Activated CD8-positive, alpha-beta memory T cell treated with anti-CD3 and anti-CD28 coated beads for 1 hour (primary cell): ENCODE measurements at places on chromosomes 16 and 17.

DNA sequence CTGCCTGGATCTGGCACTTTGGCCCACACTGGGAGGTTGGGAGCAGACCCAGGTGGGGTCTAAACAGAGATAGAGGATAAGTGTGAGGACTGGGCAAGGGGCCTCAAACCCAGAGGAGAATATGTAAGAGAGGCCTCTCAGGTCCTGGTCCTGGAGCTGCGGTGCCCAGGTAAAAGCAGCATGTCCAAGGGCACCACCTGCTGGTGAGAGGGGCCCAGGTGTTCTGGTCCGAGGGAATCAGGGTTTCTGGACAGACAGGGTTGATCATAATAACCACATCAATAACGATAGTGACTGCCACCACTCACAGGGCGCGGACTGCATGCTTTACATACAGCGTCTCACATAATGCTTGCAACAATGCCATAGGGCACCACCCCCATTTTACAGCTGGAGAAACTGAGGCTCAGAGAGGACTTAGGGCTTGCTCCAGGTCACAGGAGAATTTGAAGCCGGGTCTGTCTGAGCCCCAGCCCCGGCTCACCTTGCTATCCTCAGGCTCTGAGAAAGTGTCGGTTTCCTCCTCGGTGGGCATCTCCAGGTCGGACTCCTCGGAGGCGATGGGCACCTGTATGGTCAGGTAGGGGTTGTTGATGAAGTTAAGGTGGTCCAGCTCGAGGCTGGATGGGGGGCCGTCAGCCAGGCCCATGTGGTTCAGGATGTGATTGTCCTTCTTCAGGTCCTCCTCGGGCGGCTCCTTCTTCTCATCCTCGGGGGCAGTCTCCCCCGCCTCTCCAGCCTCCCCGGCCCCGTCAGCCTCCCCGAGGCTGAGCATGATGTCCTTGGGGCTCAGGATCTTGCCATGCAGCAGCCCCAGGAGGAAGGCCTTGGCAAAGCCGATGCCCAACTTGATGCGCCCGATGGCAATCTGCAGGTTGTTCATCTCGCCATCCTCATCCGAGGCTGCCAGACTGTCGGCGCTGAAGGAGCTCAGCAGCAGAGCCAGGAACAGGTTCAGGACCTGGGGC, 19.1 kb upstream of the CD79B start:
- DNase-seq, result no peak

- DNase-seq, result no peak
These were observed 507 bp downstream of the FHOD1 start for GRCh38 chr16:67246756-67247191.

DNA sequence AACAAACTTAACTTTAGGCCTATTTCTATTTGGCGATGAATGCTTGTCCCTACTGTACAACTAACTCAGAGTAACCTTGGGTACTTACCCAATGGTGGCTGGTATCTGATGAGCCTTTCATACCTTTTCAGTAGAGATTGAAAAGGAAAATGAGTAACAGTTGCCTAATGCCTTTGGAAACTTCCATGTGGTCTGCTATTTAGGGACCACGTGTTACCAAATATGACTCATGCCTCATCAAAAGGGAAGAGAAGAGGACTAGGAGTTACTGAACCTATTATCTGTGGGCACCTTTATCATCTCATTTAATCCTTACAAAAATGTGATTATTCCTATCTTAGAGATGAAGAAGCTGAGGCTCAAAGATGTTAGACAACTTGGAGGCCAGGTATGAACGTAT, 8.1 kb downstream of the MYOCD start:
- no peak for DNase-seq

GRCh38 chr17:82338858-82339633, 5.5 kb upstream of the SECTM1 start:
- DNase-seq, result no peak

DNA sequence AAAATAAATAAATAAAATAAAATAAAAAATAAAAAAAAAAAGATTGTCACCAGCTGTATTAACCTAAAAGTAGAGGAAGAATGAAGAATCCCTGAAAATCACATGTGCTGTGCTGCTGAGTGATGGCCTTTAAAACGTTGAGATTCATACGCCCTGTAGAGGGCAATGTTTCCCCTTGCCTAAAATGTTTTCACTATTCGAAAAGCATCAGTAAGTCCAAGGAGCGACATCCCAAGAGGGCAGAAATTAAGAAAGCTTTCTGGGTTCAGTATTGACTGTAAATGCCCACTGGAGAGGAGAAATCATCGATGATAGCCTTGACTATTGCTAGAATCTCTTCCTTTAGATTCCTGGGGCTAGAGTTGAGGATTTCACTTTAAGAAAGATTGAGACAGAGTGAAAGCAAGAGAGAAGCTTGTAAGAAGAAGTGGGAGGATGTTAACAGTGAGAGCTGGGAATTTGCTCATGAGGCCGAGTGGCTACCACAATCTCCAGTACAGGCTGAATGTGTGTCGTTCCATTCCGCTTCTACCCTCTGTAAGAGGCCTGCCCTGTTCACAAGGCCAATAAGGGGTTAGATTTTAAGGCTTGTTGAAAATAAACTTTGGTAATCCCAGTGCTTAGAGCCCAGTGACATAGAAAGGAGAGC, 170.8 kb upstream of the FAM20A start:
- DNase-seq, result no peak

DNA sequence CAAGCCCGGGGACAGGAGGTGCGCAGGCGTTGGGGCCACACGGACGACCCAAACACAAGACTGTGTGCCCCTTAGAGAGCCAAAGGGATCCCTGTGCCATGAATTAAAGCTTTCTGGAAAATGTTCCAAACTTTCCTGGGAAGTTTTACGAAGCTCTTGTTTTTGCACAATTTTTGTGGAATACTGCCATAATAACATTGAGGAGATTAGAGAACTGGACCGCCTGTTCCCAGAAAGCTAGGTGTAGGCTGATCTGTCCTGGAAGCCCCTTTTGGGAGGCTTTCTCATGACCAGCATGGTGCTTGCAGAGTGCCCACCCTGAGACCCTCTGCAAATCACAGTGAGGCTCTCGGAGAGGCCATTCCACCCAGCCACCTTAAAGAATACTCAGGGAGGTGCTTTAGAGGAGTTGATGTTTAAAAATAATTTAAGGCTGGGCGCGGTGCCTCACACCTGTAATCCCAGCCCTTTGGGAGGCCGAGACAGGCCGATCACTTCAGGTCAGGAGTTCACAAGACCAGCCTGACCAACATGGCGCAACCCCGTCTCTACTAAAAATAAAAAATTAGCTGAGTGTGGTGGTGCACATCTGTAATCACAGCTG, 1.1 kb downstream of the KDM8 start:
- no peak for DNase-seq

- DNase-seq, result no peak
These were observed 10.4 kb upstream of the MARCHF10 start for GRCh38 chr17:62818526-62818925.

DNA sequence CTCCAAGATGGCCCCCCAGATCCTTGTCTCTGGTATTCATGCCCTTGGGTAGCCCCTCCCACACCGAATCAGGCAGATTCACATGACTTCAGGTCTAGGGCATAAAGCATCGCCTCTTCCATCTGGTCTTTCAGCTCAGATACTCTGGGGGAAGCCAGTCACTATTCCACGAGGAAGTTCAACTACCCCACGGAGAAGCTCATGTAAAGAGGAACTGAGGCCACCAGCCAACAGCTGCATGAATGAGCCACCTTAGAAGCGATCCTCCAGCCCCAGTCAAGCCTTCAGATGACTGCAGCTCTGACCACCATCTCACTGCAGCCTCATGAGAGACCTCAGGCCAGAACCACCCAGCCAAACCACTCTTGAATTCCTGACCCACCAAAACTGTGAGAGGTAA, 54.1 kb downstream of the SOCS3 start:
- DNase-seq, result no peak

DNA sequence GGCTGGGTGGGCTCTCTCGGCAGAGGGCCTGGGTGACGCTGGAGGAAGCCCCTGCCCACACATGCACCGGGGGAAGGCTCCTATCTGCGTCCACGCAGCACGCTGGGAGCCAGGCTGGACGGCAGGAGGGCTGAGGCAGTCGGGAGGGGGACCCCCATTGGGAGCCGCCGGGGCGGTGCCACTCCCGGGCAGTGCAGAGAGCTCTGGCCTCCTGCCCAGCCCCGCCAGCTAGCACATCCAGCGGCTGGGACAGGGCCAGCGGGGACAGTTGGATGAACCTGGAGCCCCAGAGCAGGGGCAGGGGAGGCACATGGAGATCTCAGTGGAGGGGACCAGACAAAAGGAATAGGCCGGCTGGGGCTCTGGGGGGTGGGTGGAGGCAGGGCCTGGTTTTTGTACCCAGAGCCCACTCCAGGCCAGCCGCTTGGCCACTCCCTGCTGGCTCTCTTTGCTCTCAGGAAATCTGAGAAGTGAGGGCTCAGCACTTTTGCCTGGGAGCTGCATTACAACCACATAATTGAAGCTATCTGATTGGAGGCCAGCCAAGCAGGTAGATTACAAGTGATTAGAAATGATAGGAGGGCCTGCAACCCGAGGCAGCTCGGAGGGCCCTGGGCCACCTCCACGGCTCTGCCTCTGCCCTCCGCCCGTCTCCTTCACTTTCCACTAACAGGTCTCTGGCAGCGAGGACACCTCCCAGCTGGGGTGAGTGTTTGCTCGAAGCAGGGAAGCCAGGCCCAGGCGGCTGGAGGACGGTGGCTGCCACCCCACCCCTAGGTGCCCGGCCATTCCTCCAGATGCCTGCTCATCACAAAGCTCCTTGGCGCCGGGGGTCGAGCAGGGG, 40.1 kb downstream of the ENGASE start:
- no peak for DNase-seq

DNA sequence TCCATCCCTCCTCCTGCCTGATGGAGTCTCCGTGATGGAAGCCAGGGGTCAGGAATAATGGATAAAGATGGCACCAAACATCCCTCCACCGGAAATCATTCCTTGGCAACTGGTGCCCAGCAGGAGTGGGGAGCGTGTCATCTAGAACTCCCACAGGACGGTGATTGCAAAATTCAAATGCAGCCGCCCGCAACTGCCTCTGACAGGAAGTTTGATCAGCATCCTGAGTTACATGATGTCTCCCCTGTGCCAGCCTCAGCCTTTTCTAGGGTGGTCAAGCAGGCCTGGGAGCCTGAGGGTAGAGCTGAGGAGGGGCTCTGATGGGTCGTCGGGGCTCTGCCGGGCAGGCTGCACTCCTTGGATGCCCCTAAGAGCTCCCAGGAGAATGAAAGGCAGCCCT, 52.8 kb downstream of the GSG1L start:
- DNase-seq, result no peak

DNA sequence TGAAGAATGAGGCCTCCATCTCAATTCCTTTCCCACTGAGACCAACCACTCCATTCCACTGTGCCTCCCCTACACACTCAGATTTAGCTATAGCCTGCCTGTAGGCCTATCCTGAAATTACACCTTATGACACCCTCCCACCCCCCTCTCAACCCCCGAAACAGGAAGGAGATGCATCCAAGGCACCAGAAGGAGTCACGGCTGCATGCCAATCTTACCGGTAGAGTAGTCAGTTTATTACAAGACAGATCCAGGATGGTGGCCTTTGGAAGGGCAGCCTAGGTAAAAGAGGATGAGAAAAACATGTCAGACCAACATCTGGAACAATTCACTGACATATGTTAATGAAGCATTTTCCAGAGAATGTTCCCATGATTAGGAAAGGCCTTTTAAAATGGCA, 2.6 kb downstream of the LRRC59 start:
- DNase-seq, result no peak

GRCh38 chr17:67312265-67312664, 54.1 kb downstream of the PSMD12 start:
- no peak for DNase-seq

DNA sequence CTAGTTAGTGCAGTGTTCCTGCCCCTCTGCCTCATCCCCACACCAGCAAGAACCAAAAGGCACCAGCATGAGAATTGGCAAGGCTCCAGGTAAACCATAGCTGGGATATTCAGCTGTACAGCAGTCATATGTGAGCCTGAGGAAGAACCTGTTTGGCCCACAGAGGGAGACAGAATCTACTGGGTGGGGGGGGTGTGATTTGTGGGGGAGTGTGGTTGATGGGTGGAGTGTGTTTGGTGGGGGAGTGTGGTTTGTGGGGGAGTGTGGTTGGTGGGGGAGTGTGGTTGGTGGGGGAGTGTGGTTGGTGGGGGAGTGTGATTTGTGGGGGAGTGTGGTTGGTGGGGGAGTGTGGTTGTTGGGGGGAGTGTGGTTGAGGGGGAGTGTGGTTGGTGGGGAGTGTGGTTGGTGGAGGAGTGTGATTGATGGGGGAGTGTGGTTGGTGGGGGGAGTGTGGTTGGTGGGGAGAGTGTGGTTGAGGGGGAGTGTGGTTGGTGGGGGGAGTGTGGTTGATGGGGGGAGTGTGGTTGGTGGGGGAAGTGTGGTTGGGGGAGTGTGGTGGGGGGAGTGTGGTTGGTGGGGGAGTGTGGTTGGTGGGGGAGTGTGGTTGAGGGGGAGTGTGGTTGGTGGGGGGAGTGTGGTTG, 19.5 kb downstream of the MINK1 start:
- no peak for DNase-seq

- DNase-seq, result no peak
These were observed 18.9 kb upstream of the PRM1 start for GRCh38 chr16:11299865-11300559.

DNA sequence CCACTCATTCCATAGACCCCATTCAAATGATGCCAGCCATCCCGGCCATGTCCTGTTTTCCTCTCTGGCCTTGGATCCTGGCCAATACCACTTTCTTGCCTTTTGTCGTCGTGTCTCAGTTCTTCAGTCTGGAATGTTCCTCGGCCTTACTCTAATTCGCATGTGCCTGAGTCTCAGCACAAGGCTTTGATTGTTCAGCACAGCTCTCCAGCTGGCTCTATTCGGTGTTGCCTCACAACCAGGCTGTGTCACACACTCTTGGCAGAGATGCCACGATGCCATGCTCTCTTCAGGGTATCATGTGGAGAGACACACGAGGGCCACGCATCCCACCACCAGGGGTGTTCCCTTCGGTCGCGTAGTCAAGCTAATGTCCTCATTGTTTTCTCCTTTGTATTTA, 1.8 kb upstream of the VPS4A start:
- DNase-seq, result no peak

GRCh38 chr17:57046749-57047148, 38.3 kb upstream of the AKAP1 start:
- DNase-seq, result no peak

GRCh38 chr16:29816694-29817441, 916 bp downstream of the PAGR1 start:
- DNase-seq, result no peak

- DNase-seq, result no peak
These were observed 5.9 kb downstream of the DPH1 start for GRCh38 chr17:2035541-2036488.

- DNase-seq, result no peak
These were observed 121.7 kb downstream of the ABCC6 start for GRCh38 chr16:16101585-16101984.

GRCh38 chr16:14298374-14299122, 227.4 kb downstream of the MRTFB start:
- no peak for DNase-seq

DNA sequence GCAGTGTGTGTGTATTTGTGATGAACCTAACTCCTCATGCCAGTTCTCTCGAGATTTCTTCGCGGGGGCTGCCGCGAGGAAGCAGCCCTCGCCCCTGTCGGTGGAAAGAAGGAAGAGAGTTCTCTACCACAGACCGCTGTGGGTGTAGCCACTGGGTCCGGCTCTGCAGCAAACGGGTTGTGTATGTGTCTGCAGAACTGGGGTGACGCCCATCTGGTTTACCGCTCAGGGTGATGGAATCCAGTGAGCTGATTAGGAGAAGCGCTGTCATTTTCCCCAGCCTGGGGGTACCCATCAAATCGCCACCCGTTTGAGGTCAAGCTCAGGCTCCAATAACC, 7.7 kb downstream of the CORO6 start:
- peak; percentile 49 for DNase-seq

GRCh38 chr17:63267846-63268245, 178.3 kb downstream of the CYB561 start:
- DNase-seq, result no peak
